ENCODE measurements at places on chromosomes 7 and 10.

GRCh38 chr10:69458430-69459100 is 7.3 kb downstream of the TSPAN15 start:
- no peak for DNase-seq

DNA sequence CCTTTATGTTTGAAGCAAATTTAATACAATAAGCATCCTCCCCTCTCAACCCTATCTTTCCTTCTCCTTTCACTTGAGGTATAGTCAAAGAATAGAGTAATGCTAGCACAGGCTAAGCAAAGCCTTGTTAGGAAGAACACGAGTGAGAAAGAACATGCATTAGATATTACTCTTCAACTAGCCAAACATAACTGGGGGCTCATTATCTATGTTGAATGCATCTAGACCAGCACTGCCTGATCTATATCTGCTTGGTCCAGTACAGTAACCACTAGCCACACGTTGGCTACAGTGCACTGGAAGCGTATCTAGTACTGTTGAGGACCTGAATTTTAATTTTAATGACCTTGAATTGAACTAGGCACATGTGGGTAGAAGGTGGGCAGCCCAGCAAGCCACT is 21.0 kb downstream of the SFMBT2 start:
- no peak for DNase-seq

- DNase-seq = peak; percentile 12
Observed at GRCh38 chr7:9181356-9181755, 747.9 kb downstream of the NXPH1 start.

DNA sequence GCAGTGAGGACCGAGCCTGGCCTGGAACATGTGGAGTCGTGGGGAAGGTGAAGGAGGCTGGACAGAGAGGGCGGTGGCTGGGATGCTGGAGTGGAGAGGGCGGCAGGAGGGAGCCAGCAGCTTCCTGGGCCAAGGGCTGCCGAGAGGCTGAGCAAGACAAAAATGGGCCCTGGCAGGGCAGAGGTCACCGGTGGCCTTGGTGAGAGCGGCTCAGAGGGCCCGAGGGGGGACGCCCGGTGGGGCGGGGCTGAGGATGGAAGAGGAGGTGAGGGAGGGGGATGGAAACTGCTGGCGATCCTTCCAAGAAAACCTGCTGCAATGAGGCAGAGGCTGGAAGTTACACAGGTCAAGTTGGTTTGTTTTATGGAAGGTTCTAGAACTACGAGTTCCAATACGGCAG is 69.5 kb downstream of the ELFN1 start:
- DNase-seq = no peak

DNA sequence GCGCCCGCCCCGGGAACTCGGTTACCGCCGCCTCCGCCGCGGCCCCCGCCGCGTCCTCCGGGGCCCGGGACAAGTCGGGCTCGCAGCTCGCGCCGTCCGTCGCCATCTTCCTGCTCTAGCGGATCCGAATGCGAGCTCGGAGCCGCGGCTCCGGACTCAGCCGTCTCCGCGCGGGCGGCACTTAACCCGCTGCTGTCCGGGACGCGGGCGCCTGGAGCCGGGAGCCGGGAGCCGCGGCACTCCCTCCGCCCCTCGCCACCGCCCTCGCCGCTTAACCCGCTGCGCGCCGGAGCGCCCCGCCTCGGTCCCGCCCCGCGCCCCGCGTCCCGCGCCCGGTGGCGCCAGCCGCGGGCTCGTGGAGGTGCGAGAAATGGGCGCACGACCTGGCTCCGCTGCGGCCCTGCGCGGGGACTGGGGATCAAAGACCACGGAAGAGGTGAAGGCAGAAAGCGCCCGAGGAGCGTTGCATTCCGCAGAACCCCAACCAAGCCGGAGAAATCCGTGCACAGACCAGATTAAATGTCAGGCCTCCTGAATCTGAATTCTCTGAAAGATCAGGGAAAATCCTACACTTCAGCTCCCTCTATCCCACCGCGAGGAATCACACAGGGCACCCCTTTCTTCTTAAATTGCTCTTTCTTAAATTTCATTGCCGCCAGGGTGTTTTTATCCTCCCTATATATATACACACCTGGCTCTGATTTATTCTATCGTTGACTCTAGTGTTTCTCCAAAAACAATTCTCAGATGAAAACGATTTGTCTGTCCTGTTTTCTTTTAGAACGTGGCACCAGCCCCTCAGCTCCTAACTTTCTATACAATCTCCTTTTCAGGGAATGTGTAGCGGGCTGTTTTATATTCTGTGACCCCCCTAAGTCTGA is at the start of gene CTTNBP2:
Gene CTTNBP2, minus strand, starts transcription at position 132 of the 881 bp plus-strand sequence. Its CDS starts 26 bp downstream, at position 106.
- peak; percentile 47 for DNase-seq

DNA sequence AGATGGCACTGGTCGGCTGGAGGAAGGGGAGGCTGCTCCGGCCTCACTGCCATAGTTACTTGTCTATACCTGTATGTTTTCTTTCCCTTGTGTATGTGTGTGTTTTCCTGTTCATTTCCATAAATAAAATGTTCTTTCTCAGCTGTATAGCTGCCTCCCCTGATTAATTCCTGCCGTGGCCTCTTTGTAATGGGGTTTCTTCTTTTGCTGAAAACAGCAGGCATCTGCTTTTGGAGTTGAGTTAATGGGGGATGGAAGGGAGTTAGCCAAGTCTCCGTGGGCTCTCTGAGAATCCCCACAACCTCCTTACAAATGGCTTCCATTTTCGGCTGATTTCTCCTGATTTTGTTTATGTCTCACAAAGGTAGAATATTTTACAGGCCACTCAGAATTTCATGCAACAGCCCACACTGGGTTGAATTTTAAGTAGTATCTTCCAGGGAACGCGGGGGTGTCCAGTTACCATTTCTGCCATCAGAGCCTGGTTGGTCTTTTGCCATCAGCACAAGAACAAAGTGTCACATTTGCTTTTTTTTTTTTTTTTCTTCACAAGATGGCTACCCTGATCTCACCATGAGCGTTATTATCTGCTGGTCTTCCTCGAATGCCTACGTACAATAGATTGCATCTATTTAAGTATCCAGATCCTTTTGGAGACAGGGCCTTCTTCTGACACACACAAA is 88.1 kb upstream of the NRP1 start:
- DNase-seq = no peak

GRCh38 chr7:20776214-20776911 is 10.3 kb downstream of the SP8 start:
- DNase-seq = no peak

DNA sequence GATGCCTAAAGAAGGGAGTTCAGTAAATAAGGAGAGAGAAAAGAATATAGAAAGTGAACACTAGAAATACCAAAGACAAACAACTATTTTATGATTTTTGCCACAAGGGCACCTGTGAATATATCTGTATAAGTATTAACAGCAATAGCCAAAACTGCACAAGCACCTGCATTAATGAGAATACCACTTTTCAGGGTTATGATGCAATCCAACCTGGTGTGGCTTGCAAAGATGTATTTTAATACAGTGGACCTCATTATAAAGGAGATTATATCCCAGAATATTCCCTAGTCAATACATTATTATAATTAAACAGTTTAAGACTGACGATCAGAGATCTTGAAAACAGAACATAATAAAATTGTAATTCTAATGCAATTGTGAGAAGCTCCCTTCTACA is 4.0 kb downstream of the BRAF start:
- DNase-seq = no peak

DNA sequence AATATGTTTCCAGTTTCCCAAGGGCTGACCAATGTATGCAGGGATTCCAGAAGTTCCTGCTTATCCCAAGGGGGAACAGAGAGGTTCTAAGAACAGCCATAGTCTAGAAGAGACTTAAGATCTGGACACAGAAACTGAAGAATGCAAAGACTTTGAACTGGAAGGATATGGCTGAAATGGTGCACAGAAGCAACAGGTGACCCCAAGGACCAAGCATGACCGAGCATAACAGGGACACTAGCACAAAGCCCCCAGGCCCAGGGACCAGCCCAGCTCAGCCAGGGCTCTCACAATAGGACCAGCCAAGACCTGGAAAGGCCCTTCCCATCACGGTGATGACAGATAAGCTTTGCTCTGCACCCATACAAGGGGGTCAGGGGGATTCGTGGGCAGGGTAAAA is 213.0 kb upstream of the KMT2E start:
- DNase-seq = no peak

DNA sequence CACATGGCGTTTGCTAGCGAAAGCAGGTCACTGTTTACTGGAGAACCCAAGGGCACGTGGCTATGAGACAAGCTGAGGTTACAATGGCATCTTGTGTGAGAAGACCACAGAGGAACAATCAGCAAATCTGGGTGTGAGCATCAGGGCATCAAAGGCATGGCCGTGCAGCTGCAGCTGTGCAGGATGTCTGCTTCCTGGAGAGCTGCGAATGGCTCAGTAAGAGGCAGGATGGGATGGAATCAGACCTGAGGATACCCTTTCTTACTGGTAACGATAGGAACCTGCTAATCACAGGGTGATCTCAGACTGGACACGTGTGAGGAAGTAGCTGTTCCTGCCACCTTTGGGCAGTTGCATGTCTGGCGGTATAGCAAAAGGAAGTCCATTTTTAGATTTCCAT is 119.5 kb downstream of the RNF216 start:
- peak; percentile 34 for DNase-seq

Data from skin of body (tissue), 3 donors.